ENCODE measurements at places on chromosomes 6 and 20. TPM values are rescaled to one million over a fixed set of nuclear protein-coding genes. Genes with fewer than 3 reads are reported as not detected.

- no peak for DNase-seq
Measured at GRCh38 chr6:121549736-121550135, 114.3 kb downstream of the GJA1 start.

Gene CLPSL2
- not detected for total RNA-seq

GRCh38 chr6:51141080-51141479 is 322.4 kb downstream of the TFAP2B start:
- no peak for DNase-seq

DNA sequence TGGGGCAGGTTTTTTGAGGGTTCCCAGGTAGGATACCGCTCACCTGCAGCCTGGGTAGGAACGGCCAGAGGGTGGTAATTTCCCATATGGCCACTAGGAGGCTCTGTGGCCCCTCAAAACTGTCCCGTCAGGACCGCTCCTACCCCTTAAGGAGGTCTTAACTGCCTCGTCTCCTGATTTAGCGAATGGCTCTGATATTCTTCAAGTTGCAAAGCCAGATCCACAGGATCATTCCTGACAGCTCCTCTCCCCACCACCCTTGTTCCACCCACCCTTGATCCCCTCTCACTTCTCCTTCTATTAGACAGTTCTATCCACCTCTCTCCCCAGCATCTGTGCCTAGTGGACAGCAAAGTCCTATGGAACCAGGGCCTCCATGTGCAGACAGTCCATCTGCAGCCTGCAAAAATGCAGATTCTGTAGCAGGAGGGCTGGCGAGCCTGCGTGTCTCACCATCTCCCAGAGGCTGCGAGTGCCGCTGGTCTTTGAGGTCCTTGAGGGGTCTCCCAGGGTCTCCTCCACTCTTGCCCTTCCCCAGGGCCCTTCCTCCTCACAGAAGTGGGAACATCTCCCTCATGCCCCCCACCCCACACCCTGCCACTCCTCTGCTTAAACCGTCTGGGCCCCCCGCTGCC is 34.3 kb upstream of the ZBP1 start:
- DNase-seq: peak; percentile 80

DNA sequence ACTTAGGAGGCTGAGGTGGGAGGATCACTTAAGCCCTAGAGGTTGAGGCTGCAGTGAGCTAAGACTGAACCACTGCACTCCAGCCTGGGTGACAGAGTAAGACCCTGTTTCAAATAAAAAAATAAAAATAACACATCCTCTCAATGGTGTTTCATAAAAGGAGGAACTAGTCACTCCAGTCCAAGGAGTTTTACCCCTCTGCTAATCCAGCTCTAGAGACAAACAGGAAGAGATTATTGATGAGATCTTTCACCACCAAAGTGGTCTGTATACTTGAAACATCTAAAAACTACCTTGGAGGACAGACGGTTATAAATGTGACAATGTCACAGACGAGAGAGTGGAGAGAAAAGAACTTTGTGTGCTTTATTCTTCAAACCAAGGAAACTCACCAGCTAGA is 58.2 kb downstream of the PIGU start:
- no peak for DNase-seq

Gene HLA-DPA1
- 23.1 TPM for total RNA-seq

DNA sequence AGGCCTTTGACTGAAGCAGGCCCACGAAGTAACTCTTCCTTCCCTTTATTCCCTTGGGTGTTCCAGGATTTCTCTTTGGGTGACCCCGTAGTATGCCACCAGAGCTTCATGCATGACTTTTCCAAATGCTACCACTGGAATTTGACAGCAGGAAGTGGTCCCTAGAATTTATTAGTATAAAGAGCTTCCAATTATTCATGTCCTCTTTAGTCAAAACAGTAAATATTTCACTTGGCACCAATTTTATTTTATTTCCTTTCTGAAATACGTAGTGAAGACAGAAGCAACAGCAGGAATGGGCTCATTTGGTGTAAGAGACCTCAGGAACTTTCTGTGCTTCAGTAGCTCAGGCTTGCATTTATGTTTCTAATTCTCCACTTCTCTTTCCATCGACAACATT is 151.3 kb downstream of the LCA5 start:
- DNase-seq: no peak

DNA sequence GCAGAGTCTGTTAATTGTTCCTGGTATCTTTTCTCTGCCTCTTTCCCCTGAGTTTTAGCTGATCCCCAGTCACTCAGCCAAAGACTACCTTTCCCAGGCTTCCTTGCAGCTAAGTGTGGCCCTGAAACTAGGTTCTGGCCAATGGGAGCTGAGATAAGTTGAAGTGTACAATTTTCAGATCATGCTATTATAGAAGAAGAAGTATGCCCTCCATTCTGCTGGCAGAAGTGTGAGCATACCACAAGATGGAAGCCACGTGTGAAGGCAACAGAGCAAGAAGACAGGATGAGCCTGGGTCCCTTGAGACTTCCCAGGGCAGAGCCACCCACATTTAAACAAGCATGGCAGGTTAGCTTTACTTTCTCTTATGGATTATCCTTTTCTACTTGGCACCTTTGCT is 273.2 kb downstream of the HIVEP2 start:
- no peak for DNase-seq

Gene TBX18
- total RNA-seq: 32.8 TPM

- DNase-seq: no peak
Measured at GRCh38 chr6:14751645-14752175, 494.2 kb upstream of the JARID2 start.

DNA sequence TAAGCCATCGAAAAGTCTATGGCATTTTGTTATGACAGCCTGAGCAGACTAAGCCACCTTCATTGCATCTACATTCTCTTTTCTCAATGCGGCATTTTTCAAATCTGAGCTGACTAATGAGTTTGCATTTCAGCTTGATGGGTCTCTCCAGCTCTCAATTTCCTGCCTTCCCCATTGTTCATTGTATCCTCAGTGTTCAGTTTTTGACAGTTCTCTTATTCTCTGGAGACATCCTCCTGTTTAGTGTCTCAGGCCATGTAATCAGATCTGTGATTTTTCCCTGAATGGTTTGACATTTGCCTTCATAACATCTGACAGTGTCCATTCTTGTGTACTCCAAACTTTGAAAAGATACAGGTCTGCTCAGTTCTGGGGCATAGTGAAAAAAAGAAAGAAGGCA is 27.9 kb upstream of the MCM3 start:
- no peak for DNase-seq

Gene CLPSL1
- not detected for total RNA-seq

Gene LINC00237
- total RNA-seq: 4.4 TPM

GRCh38 chr6:38909015-38909730 is 139.4 kb upstream of the GLP1R start:
- DNase-seq: no peak

DNA sequence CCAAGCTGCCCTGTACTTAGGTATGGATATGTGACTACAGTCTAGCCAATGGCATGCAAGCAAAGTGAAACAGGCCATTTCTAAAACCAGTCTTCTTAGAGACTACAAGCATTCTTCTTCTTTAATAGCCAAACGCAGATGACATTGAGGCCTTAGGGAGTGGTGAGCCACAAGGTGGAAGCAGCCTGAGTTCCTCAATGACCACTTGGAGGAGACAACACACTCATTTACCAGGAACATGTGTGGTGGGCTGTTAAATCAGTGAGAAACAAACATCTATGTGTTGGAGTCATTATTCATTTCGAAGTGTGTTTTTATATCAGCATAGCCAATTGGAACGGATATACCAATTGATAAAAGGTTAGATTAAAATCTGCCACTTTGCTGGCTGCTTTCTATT is 122.0 kb downstream of the GFRAL start:
- DNase-seq: no peak

Gene GNRH2
- not detected for total RNA-seq

DNA sequence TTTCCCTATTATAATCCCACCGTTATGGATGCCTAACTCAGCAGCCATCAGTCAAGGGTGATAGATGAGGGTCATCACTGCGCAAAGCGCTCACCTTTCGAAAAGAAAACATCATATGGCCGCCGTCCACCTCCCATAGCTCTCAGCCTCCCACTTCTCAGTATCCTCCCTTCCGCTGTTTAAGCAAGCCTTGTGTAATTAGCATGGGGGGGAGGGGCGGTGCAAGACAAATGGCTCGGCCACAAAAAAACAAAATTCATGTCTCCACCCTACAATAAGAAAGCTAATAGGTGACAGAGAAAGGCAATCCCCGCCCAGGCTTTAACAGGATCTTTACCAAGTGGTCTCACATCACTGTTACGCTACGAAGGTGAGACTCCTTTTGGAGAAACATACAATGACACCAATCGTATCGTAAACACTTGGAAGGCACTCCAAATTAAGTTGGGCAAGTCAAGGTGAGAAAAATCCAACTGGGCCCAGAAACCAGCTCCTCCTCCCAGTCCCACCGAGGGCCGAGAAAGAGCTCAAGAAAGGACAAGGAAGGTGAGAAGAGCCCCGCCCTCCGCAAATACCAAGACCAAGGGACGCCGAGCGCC is 645 bp downstream of the DDX39B start:
- DNase-seq: no peak

Gene KCNG1
- total RNA-seq: 2.6 TPM
